ENCODE measurements at places on chromosomes 1 and 21.

GRCh38 chr1:11407301-11407994 lies 71.5 kb upstream of the DISP3 start:
- DNase-seq = no peak

GRCh38 chr1:218344814-218345672 lies at the start of gene TGFB2:
TGFB2 (plus strand) TSS chr1:218345336; CDS start chr1:218346702, 1,366 bp downstream.
- DNase-seq = peak; percentile 56

DNA sequence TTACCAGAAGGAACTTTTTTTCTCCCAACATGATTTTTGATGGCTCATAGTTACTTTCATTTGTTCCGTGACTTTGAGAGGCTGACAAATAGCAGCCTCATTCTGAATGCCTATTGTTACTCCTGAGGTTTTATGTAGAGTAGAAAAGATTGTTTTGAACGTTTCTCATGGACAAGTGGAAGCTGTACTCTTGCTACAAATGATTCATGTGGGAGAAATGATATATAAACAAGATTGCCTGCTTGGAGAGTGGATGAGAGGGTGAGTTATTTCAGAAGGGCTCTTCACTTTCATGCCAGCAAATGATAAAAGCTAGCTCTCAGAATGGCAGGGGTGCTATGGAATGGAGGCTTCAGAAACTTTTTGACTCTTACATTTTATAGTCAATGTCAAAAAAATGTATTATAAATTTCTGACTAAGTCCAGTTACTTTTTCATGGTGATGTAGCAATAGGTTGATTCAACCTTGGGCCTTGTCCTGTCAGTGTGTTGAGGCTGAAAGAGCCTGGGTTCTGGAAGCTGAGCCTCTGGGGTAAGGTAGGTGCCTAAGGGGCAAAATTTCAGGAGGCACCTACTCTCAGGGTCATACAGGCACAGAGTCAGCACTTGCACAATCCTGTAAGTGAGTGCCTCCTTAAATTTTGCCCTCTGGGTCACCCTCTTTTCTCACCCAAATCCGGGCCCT lies 19.4 kb downstream of the JUN start:
- no peak for DNase-seq

- no peak for DNase-seq
These were observed 7.4 kb upstream of the HYI start for GRCh38 chr1:43460988-43461693.

DNA sequence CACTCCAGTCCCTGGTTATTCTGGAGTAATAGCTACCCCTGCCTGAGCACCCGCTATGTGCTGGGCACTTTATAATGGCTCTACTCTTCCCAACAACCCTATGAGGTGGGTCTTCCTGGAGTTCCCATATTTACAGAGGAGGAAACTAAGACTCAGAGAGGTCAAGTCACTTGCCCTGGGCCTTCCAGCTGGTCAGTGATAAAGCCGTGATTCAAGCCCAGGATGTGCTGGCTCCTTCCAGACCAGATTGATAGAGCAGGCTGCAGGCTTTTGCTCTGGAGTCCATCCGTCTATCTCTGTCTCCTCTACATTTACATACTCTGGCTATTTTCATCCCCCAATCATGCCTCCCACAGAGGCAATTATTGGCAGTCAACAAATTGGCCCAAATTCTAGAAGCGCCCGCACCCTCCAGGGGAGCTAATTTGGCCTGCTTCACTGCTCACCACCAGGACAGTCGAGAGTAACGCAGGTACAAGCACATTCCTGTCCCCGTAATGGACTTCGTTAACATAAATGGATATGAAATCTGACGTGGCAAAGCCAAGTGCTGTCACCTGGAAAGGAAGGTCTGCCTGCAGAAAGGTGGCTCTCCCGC lies 39.8 kb upstream of the SELENON start:
- DNase-seq = no peak

DNA sequence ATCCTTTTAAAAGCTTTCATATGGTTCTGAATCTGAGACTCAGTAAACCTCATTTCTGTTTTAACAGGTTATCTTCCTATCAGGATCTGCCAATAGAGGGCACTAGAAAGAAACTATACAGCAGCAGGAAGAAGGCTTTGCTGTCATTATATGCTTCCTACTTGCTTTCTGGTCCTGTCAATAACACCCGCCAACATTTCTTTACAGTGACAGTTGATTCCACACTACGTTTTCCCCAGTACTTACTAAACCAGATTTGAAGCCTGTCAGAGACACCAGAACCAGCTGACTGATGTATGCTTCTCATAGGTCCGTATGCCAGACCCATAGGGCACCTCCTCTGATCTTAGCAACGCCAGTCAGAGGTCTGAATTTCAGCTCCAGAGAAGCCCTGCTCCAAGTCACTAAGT lies 341.0 kb upstream of the NEGR1 start:
- peak; percentile 86 for DNase-seq

DNA sequence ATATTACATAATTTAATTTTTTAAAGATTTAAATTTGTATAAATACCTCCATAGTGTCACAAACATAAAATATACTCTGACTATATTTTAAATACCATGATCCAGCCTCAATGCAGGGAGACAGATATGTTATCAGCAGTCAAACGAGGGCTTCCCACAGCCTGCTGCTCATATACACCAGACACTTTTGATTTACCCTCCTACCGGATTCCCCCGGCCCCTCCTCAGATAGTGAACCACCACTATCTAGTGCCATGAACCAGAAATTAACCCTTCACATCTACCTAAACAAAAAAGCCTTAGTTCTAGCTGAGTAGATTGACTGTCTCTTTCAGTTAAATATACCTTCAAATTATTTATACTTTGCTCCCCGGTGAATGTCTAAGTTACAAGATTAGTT lies 52.4 kb upstream of the C1orf53 start:
- DNase-seq = no peak

- DNase-seq = peak; percentile 49
These were observed 729.0 kb upstream of the BRINP3 start for GRCh38 chr1:191206513-191207207.

- DNase-seq = peak; percentile 54
These were observed 138.1 kb downstream of the TPR start for GRCh38 chr1:186236921-186237320.

DNA sequence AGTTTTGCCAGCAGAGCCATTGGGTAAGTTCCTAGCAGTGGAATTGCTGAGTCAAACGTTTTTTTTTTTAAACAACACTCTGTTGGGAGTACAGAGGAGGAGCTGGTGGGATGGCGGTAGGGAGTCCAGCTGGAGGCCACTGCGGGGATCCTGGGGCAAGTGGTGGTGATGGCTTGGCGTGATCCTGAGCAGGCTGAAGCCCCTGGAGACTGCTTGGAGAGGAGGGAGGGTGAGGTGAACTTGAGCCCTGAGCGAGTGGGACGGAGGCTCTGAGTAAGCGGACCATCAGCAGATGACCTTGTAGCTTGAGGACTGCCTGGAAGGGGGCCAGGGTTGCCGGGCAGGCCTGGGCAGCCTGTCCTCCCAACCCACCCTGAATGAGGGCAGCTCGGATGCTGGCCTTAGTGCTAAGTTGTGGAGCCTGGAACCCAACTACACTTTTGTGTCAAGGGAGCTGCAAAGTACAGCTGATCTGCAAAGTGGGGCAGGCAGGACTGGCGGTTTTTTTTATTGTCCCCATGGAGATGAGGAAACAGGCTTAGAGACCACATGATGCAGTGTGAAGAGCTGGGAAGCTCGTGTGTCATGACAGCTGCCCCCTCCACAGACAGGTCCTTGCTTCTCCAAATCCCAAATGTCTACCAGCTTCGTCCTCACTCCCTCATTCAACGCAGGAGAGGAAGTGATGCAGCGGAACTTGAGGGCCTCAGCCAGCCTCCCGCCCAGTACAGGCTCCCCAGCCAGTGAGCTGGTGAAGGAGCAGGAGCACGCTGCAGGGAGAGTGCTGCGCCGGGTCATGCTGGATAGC lies 20.2 kb downstream of the MRPL37 start:
- no peak for DNase-seq

GRCh38 chr1:109239409-109240068 lies 9.8 kb upstream of the CELSR2 start:
- peak; percentile 60 for DNase-seq
